Kasumi-1 (cell line): ENCODE measurements at places on chromosomes 12 and 14.
A peak's percentile ranks its signal among the peaks of the same experiment; 100 is the strongest.

- DNase-seq, result peak; percentile 16
These were observed 3.3 kb downstream of the PPP1R3E start for GRCh38 chr14:23299211-23299957.

GRCh38 chr14:103097994-103098957 is 3.8 kb downstream of the EXOC3L4 start:
- no peak for DNase-seq

- no peak for DNase-seq
These were observed 303.0 kb upstream of the TMEM132C start for GRCh38 chr12:127963933-127964332.

DNA sequence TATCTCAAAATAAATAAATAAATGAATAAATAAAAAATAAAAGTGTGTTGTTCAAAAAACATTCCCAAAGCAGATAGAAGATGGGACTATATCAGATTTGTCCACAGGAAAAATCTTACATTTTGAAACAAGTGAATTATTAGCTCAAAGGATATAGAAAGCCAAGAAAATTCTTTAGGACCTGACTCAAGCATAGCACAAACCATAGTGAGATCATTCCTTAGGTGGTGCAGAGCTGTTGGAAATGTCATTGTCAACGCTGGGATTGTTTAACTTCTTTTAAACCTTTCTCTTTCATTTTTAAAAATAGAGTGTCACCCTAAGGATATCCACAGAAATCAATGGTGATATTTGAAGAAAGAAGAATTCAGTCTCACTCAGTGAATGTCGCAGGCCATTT is 43.5 kb downstream of the DRAM1 start:
- DNase-seq, result no peak

- DNase-seq, result no peak
These were observed 9.8 kb upstream of the KDM2B start for GRCh38 chr12:121590476-121591143.

GRCh38 chr12:118543651-118544050 is 167.3 kb downstream of the SUDS3 start:
- no peak for DNase-seq

GRCh38 chr12:7219599-7220243 is 30.2 kb downstream of the PEX5 start:
- DNase-seq, result peak; percentile 43

- DNase-seq, result no peak
These were observed 3.3 kb upstream of the KRT86 start for GRCh38 chr12:52271158-52271557.

DNA sequence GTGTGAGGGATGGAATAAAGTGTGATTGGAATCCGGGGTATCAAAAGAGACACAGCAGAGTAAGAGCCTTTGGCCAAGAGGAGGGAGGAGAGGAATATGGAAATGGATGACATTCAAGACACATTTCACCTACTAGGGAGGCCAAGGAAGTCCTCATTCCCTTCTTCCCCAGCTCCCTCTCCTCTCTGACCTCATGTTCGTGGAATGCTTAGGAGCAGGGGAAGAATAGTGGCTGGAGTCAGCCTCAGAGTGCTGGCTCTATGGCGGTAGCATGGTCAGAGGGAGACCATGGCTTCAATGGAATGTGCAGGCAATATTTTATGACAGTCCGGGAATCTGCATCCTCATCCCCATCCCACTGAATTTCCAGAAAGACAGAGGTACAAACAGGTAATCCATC is 196.6 kb downstream of the EGLN3 start:
- no peak for DNase-seq

DNA sequence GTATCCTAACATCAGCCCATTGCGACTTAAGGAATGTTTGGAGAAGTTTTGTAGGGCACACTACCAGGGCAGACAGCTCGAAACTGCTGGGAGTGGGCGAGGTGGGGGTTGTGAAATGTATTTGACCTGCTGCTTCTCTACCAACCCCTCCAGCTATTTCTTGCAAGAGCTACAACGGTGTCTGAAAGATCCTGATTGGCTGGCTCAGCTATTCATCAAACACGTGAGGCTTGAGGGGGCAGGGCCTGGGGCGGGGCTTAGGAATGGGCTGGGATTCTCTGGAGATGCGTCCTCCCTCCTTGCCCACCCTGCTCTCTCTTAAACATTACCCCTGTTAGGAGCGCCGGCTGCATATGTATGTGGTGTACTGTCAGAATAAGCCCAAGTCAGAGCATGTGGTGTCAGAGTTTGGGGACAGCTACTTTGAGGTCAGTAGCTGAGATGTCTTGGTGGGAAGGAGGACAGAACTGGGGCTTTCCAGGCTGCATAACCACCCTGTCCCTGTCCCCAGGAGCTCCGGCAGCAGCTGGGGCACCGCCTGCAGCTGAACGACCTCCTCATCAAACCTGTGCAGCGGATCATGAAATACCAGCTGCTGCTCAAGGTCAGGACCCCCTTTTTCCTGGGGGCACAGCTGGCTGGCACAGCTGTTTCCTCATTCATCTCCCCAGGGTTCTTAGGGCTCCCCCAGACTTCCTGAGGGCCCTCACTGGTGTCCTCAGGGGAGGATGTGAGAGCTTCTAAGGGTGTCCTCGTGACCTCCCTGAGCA is 3.1 kb downstream of the ARHGEF25 start:
- DNase-seq, result peak; percentile 6

GRCh38 chr12:11780521-11781101 is 131.1 kb downstream of the ETV6 start:
- no peak for DNase-seq

DNA sequence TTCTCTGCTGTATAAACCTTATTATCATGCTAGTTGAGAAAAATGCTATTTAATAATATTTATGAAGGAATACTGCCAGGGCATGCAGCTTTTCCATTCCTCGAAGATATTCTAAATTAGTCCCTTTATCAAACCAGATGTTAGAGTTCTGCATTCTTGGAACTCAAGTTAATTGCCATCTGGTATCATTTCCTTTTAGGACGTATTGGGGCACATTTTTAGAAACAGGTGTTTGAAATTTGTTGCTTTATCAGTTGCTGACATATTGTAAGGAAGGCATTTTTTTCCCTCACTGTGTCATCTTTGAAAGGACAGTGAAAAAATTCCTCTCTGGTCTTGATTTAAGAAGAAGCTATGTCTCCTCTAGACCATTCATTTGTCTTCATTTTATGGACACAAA is 471.2 kb upstream of the PRICKLE1 start:
- DNase-seq, result no peak

DNA sequence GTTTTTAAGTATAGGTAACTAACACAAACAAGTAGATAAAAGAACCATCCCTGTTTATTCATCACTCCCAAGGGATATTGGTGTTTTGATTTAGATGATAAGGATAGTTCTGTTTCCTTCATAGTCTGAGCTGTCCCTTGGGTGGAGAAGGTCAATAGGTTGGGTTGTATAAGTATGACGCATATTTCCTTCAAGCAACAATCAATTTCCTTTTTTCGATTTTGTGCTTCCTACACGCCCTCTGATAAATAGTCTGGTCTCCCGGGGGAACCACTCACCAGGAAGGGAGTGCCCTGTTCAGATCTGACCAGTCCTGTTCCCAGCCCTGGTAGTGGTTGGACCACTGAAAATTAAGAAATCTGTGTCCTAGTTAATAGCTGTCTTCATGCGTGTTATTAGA is 378.8 kb upstream of the FAR2 start:
- DNase-seq, result no peak

DNA sequence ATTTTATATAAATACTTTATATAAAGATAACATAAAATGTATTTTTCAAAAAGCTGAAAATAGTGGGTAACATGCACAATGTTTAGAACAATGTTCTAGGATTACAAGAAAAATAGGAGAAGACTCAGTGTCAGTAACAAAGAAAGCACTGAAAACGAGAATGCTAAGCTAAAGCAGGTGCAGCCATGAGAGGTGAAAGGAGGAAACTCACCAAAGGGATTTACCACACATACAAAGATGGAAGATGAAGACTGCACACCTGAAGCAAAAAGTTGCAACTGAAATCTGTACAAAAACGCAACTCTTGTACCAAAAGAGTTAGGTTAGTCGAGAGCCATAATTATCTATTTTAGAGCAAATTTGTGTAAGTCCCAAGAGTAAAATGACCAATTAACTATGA is 1176.1 kb downstream of the LRFN5 start:
- DNase-seq, result no peak

GRCh38 chr14:100329233-100330006 is 6.3 kb downstream of the SLC25A47 start:
- no peak for DNase-seq

DNA sequence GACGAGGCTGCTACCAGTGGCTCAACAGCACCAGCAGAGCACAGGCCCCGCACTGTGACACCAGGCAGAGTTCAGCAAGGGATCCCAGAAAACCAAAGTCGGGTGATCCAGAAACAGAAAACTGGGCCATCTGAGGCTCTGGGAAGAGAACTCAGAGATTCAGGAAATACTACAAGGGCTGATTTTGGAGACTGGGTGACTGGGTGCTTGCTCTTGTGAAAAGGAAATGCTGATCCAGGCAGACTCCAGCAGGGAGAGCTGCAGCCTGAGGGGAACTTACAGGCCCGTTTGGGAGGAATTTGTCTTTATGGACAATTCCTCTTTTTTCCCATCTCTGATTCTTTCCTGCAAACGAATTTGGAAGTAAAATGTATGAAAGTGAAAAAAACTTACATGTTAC is 28.2 kb downstream of the FOXN3 start:
- DNase-seq, result peak; percentile 28

- DNase-seq, result peak; percentile 86
These were observed 32.6 kb upstream of the PLEKHG3 start for GRCh38 chr14:64671591-64671990.

DNA sequence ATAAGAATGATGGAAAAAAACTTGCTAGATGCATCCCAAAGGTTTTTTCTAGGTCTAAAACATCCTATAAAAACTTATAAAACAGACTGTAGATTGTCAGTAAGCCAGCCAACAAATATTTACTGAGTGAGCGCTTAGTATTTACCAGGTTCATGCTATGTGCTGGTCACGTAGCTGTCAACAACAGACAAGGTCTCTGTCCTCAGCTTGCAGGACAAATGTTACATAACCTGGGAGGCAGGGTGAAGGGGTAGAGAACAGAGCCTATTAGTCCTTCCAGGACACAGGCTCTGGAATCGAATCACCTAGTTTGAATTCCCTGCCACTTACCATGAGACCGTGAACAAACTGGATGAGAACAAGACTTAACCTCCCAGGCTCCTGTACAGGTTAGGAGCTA is 6.4 kb downstream of the NFYB start:
- no peak for DNase-seq

DNA sequence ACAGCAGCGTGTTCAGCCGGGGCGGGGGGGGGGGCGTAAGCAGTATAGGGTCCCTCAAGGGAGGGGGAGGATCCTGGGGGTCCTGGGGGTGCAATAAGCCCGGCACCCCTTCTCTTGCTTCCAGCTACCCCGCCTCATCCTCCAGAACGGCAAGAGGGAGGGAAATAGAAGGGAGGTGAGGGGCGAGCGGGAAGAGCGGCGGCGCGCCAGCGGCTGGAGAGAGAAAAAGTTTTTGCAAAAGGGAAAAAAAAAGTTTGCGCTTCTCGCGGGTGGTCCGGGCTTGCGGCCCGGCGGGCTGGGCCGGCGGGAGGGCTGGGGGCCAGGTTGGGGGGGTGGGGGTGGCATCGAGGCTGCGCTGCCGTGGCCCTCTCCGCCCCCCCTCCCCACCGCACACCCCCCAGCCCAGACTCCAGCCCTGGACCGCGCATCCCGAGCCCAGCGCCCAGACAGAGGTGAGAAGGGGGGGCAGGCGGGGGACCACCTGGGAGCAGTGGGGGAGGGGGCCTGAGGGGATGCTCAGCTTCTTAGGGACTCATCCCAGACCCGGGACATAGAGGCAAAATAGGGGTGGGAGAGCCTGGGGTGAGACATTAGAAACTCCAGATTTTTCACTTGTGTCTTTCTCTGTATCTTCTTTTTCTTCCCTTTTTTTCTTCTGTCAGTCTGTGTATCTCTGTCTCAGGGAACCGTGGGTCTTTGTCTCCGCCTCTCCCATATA is at the start of gene GLI1:
GLI1 (plus strand) TSS at position 36 of the 718 bp plus-strand sequence. CDS start 3,907 bp downstream, outside the sequence.
- DNase-seq, result peak; percentile 46

DNA sequence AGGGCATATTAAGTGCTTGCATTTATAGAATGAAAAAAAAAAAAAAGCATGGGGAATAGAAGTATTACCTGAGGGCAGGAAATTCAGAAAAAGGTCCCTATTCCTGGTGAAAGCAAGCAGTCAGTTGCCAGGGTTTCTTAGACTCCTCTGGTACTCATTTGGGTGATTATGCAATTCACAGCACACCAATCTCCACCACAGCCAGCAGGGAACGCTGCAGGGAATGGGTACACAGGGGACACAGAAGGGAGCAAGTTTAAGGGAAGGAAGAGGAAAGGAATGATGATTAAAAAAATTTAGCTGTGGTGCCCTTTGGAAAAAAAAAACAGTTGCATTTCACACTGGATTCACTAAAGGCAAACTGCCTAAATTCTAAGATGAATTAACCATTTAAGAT is 14.2 kb downstream of the BLTP3B start:
- peak; percentile 84 for DNase-seq

DNA sequence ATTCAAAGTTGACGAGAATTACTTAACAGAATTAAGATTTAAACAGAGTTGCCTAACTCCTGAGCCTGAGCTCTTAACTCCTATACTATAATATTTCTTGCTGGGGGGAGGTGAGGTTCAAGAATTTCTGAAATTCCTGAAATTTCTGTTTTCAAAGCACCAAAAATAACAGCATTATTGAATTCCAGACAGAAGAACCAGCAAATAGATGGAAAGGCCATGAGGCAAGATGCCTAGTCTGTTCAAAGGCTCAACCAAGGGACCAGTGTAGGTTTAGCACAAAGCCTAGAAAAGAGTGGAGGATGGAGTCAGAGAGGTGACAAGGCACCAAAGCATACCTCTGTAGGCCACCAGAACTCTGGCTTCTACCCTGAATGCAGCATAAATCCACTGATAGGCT is 76.4 kb downstream of the PPP1R12A start:
- no peak for DNase-seq

GRCh38 chr14:51872396-51872795 is 12.0 kb downstream of the GNG2 start:
- no peak for DNase-seq

DNA sequence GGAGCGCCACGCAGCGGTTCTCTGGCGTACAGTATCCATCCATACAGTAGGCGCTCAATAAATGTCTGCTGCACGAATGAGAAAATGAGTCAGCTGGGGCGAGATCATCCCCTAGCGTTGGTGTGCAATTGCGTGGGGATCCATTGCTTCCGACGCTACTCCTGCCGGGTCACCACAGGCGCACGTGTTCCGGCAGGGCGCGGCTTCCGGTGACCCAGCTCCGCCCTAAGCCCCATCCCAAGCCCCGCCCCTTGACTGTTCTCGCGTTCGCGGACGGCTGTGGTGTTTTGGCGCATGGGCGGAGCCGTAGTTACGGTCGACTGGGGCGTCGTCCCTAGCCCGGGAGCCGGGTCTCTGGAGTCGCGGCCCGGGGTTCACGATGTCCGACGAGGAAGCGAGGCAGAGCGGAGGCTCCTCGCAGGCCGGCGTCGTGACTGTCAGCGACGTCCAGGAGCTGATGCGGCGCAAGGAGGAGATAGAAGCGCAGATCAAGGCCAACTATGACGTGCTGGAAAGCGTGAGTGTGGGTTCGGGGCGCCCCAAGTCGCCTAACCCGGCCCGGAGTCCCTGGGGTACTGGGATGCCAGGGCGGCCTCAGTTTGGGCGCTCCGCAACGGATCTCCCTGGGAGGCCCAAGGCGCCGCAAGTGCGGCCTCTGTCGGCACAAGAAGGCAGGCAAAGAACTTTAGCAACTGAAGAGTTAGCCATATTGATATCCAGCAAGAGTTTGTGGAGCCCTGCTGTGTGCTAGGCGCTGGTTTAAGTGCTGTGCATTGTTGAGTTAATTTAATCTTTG is at the start of gene PSMD9:
PSMD9 (plus strand) TSS at position 313 of the 796 bp plus-strand sequence; CDS start at position 380, 67 bp downstream.
- peak; percentile 93 for DNase-seq
